ENCODE measurements at places on chromosomes 11 and 22. TPM values are rescaled to one million over a fixed set of nuclear protein-coding genes. Genes with fewer than 3 reads are reported as not detected.

GRCh38 chr11:31199378-31199777, 170.2 kb downstream of the DCDC1 start:
- DNase-seq, result no peak

DNA sequence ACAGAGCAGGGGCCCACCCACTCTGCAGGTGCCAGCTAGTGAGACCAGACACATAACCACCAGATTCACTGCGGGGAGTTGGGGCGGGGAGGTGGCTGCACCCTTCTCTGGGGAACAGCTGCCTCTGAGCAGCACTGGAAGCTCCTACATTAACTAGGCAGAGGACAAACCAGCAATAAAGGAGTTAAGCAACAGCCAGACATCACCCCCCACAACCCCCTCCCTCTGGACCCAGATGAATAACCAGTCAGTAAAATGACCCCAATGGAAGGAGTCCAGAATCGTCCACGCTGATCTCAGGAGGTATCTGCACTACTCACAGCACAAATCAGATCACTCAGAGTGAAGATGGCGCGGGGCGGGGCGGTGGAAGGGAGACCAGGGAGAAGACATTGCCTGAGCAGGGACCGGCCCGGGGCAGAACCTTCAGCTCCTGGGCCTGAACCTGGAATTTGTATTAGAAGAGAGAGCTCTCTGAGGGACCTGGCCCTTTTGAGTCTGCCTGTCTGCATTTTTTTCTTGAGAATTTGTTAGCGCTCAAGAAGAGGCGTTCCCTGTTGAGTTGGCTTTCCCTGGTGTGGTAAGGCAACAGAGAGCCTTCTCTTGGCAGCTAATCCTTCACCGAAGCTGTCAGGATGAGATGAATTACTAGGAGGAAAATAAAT, 125.5 kb upstream of the NCAM1 start:
- DNase-seq, result no peak

GRCh38 chr11:117459979-117460300, 132.3 kb downstream of the CEP164 start:
- no peak for DNase-seq

GRCh38 chr11:57792870-57793269, 31.3 kb downstream of the CTNND1 start:
- DNase-seq, result no peak

GRCh38 chr11:126444072-126444471, 88.6 kb downstream of the ST3GAL4 start:
- DNase-seq, result no peak

- no peak for DNase-seq
These were observed 31.2 kb upstream of the TRIM29 start for GRCh38 chr11:120168960-120169681.

- DNase-seq, result no peak
These were observed 36.1 kb upstream of the SMCO4 start for GRCh38 chr11:93579187-93579751.

- no peak for DNase-seq
These were observed 265.9 kb downstream of the LARGE1 start for GRCh38 chr22:33654173-33654895.

DNA sequence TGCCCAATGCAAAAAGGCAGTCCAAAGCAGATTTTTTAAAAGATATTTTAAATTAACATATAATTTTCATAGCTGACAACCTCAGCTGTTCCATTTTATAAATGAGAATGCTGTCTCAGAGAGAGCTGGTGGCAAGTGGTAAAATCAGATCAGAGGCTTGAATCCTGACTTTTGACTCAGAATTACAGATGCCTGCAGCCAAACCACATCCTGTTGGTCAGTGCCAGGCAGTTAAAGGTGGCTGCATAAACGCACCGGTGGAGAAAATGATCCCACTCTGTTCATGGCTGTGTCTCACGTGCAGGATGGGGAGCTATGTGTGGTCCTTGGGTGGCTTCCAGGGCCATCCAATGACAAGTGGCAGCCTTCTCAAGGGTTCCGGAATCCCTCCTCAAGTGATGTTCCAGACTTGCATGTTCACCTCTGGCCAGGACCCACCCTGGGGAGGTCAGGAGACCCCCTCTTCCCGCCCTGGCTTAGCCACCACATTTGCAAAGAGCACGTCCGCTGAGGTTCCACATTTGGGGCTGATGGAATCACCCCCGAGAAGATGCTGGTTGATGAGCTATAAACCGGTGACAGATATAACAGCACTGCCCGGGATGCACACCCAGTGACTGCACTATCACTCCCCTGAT, 155.5 kb downstream of the SHANK2 start:
- no peak for DNase-seq

GRCh38 chr11:114060392-114061047, 1.0 kb downstream of the ZBTB16 start:
- no peak for DNase-seq

DNA sequence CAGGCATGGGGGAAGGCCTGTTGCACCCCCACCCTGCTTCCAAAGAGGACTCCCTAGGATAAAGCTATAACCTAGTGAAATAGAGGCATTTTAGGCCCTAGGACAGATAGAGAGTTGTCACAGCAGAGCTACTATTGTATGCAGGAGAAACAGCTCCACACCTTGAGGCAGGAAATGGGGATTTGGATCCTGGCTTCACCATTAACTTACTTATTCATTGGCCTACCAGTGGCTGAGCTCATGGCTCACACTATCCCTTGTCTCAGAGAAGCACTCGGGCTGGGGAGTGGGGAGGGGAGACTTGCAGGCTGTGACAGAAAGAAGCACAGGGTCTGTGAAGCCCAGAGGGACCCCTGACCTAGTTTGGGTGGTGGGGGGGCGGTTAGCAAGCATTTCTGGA, 999 bp upstream of the PDE2A start:
- DNase-seq, result no peak

GRCh38 chr11:91187314-91187713, 964.5 kb upstream of the CHORDC1 start:
- no peak for DNase-seq

DNA sequence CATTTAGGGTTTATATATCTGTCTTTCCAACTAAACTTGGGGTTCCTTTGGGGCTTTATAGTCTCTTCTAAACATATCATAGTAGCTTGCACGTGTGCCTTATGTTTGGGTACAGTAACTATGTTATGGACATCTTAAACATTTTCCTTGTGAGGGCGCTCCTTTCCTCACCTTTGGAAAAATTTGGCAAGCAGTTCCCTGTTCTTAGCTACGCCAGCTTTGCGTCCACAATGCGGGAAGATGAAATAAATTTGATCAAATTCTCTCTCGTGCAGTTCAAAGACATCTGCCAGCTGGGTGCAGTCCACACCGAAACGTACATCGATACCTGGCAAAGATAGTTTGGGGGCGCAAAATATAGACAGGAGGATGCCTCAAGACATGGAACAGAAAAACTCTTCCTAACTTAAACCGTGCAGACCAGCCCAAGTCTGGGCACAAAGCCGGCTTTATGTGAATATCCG, 548 bp downstream of the FDXACB1 start:
- peak; percentile 7 for DNase-seq

GRCh38 chr11:28860893-28861292, 752.7 kb downstream of the METTL15 start:
- DNase-seq, result peak; percentile 38

DNA sequence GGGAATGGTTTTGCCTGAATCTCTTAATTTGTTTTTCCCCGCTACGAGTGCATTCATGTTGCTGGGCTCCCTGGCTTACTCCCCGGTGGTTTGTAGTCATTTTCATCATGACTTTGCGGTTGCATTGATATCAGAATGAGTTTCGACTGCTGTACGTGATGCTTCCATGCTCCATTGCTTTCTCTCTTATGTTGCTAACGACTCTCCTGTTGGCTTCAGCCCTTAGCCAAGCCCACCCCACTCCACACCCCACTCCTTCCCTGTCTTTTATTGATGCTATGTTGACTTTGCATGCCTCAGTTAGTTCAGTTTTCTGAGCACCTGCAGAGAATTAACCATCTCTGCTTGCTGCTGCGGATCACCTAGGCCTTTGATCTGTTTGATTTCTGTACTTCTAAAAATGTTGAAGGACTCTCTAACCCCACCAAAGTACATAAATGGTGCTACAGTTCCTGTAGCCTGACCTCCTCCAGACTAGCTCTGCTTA, 65.3 kb downstream of the ARFGAP2 start:
- DNase-seq, result no peak

DNA sequence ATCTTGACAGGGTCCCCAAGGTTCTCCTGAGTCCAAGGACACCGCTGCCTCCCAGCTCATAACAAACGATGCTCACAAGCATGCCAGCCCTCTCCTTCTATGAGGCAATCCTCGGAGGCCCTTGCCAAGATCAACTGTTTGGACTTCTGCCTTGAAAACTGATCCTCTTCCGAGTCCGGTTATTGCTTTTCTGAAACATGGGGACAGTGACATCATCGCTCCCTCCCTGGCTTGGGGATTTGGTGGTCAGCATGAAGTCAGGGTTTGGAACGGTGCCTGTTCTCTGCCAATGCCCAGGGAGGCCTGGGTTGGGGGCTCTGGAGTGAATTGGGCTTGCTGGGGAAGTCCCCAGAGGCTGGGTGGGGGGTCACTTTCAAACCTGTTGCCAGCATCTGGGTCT, 149.3 kb downstream of the FBXO7 start:
- peak; percentile 85 for DNase-seq

- no peak for DNase-seq
These were observed 117.6 kb upstream of the FGF3 start for GRCh38 chr11:69936771-69937170.

The IFITM10 gene
- total RNA-seq, result 2.0 TPM

The HORMAD2 gene
- total RNA-seq, result not detected

The HPS4 gene
- 14.4 TPM for total RNA-seq

The IGSF22 gene
- total RNA-seq, result not detected

The SOX6 gene
- total RNA-seq, result 6.4 TPM

The CD3G gene
- total RNA-seq, result not detected

The TOMM22 gene
- 97.3 TPM for total RNA-seq

Measured in H4 (cell line).